ENCODE measurements at places on chromosomes 2 and 18. TPM values are rescaled to one million over a fixed set of nuclear protein-coding genes. Genes with fewer than 3 reads are reported as not detected.

GRCh38 chr18:35084494-35085449 is 43.6 kb downstream of the MAPRE2 start:
- DNase-seq = no peak

- DNase-seq = no peak
Measured at GRCh38 chr2:54073796-54074195, 41.6 kb upstream of the ACYP2 start.

DNA sequence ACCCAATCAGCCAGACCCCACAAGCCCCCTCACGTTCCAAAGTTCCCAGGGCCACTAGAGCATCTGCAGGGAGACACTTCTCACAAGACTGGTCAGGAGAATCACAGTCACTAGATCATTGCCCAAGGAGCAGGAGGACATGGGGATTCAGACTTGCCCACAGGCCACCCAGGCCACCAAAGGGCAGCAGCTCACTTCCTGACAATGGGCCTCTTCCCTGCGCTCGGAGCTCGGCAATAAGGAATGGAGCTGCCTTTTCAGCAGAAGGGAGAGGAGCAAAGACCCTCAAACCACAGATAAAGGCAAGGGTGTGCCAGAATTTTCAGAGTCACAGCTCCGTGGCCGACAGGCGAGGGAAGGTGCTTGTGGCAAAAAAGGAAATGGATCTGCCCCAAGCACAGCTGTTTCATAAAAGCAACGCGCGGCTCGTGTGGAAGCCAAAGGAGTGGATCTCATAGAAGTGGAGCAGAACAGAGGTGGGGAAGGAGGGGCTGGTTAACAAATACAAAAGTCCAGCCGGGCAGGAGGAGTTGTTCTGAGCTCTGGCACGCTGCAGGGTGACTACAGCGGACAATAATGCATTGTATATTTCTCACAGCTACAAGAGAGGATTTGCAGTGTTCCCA is 72.1 kb downstream of the EDAR start:
- DNase-seq = peak; percentile 13

GRCh38 chr18:2515171-2515787 is 56.0 kb downstream of the METTL4 start:
- DNase-seq = peak; percentile 38

Gene YPEL5
- polyA plus RNA-seq = 116 TPM

GRCh38 chr2:68936427-68936826 is 16.3 kb downstream of the GKN2 start:
- DNase-seq = no peak

GRCh38 chr2:209113026-209113425 is 310.8 kb upstream of the MAP2 start:
- DNase-seq = no peak

Gene FLACC1
- polyA plus RNA-seq = 1.1 TPM

- DNase-seq = no peak
Measured at GRCh38 chr2:42053482-42053790, 5.6 kb downstream of the PKDCC start.

Gene NEU4
- polyA plus RNA-seq = not detected

- DNase-seq = no peak
Measured at GRCh38 chr2:228575897-228576296, 394.4 kb upstream of the SPHKAP start.
